Keratinocyte (primary cell): ENCODE measurements at places on chromosomes 5 and 9.

DNA sequence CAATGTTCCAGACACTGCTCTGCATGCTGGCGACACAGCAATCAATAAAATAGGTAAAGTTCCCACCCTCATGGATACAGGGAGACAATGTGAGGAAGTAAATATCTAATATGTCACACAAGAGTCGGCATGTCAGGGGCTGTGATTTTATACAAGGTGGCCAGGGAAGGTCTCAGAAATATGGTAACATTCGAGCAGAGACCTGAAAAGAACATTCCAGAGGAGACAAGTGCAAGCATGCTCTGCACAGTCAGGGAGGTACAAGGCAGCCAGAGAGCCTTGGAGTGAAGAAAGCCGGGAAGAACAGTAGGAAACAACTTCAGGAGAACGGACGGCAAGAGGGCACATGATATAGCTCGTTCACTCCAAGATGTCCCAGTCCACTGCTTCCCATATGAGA, 89.2 kb upstream of the ZNF462 start:
- DNase-seq = peak; percentile 26

DNA sequence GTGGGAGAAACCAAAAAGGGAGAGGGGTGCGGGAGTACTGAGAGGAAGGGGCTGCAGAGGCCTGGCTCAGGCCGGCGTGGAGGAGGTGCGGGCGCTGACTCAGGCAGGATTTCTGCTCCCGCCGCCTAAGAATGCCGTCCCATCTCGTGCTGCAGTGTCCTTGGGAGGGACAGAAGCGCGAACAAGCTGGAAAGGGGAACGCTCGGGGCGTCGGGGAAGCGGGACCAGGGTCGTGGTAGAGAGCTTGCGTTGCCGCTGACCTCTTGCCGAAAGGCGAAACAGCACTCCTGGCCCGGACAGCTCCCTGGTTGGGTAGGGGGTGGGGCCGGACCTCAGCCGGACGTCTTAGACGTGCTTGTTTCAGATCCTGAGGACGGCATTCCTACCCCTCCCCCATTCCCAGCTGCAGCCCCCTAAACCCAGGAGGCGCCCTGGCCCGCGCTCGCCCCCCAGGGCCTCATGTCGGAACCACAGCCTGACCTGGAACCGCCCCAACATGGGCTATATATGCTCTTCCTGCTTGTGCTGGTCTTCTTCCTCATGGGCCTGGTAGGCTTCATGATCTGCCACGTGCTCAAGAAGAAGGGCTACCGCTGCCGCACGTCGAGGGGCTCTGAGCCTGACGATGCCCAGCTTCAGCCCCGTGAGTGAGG, 1.1 kb downstream of the RELL2 start:
- no peak for DNase-seq

GRCh38 chr9:124346347-124347163, 68.7 kb downstream of the PSMB7 start:
- no peak for DNase-seq

DNA sequence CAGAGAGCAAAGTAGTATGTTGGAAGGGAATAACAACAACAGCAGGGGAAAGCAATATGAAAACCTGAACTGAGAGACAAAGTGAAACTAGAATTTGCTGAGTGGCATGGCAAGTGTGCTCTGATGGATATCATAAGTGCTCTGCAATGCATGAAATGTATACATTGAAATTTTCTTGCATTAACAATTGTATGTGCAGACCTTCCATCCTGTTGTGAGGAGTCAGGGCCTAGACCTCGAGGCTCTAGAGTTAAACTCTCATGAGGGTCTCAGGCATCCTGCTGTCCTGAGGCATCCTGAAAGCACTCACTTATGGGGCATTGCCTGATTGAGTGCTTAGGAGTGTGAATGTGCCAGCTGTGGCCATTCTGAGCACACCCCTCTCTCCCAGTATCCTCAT, 1.1 kb downstream of the ECM2 start:
- DNase-seq = no peak

GRCh38 chr5:89120719-89121118, 237.7 kb upstream of the MEF2C start:
- DNase-seq = no peak

- no peak for DNase-seq
These were observed 690.2 kb downstream of the NR2F1-AS1 start for GRCh38 chr5:92890841-92891244.

DNA sequence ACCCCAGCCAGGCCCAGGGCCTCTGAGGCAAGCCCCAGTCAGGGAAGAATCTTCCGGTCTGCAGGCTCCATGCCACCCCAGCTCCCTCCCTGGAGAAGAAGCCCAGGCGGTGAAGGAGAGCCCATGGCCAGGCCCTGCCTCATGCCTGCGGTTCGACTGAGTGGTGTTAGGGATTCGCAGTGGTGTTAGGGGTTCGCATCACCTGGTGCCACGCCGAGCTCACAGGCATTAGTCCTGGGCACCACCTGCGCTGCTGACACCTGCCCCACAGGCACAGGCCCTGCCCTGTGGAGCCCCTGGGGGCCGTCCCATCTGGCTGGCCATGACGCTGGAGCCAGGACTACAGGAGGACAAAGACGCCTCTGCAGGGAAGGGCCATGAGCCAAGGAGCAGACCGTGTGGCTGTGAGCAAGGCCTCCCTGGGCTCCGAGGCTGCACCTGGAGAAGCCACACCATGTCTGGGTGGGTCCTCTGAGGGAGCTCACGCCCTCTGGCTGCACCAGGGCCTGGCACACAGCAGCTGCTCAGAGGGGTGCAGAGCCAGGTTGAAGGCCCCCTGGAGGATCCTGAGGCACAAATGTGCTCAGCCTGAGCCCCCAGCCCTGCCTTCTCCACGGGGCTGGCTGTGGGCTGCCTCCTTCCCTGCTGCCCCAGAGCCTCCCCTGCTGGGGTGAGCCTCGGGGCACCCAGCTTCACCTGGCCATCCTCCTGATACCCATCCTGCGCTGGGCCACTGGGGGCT, 27.6 kb upstream of the RNF130 start:
- no peak for DNase-seq

- DNase-seq = no peak
These were observed 27.5 kb upstream of the BOD1 start for GRCh38 chr5:173643964-173644363.

DNA sequence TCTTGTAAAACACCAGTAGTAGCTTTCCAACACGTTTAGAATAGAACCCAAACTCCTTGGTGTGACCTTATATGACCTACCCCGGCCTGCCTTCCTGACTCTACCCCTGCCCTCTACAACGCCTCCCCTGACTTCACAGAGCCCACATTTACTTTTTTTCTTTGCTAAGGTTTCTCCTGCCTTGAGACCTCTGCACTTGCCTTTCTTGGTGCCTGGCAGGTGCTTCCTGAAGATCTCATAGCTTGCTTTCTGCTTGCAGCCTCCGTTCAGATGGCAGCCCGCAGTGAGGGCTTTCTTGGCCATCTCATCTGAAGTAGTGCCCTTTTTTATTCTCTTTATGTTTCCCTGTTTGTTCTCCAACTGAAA, 24.3 kb downstream of the NUP214 start:
- DNase-seq = no peak

GRCh38 chr5:180006141-180006540, 65.4 kb downstream of the RNF130 start:
- DNase-seq = no peak

DNA sequence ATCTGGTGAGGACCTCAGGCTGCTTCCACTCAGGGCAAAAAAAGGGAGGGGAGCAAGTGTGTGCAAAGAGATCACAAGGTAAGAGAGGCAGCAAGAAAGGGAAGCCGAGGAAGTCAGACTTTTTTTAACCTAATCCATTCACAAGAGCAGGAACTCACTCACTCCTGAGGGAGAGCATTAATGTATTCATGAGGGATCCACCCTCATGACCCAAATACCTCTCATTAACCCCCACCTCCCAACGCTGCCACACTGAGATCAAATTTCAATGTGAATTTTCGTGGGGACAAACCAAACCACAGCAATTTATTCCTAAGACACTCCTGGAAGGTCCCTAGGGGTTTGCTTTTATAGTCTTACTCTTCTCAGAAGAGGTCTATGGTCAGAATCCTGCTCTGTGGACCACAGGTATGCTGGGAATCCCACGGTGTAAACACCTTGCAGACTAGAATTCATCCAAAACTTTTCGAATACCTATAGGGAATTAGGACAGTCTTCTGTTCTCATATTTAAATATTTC, 108.7 kb downstream of the HSD17B3 start:
- no peak for DNase-seq

DNA sequence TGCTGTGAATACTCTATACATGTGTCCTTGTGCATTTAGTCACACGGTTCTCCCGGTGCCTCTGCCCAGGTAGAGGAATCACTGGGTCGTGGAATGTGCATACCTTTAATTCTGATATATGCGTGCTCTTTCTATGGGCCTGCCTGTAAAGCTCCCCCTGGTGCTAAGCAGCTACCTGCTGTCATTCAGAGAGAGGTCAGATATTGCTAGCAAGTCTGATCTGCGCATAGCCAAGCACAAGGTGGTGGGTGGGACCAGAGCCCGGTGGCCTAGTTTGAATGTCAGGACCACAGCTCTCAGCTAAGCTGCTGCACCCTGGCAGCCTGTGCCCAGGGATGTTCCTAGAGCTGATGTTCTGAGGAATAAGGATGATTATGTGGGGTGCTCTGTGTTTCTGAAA, 33.4 kb downstream of the TJP2 start:
- no peak for DNase-seq

DNA sequence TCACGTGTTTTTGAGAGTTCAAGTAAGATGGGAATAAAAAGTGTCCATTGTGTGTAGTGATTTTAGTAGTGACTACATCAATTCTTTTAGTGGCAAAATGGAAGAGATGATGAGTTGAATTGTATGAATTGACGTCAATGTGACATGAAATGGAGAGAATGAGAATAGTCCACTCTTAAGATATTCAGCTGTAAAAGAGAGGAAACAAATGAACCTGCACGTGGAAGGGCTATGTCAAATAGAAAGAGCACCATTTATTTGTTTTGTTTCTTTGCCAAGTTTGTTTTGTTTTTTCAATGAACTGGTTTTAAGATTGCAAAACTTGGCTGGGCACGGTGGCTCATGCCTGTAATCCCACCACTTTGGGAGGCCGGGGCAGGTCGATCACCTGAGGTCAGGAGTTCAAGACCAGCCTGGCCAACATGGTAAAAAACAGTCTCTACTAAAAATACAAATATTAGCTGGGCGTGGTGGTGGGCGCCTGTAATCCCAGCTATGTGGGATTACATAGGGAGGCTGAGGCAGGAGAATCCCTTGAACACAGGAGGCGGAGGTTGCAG, 453.8 kb downstream of the TAF11L14 start:
- no peak for DNase-seq

- no peak for DNase-seq
These were observed 132.1 kb downstream of the COX7C start for GRCh38 chr5:86749841-86750240.

- DNase-seq = no peak
These were observed 115.8 kb upstream of the MAP3K1 start for GRCh38 chr5:56699538-56699937.

DNA sequence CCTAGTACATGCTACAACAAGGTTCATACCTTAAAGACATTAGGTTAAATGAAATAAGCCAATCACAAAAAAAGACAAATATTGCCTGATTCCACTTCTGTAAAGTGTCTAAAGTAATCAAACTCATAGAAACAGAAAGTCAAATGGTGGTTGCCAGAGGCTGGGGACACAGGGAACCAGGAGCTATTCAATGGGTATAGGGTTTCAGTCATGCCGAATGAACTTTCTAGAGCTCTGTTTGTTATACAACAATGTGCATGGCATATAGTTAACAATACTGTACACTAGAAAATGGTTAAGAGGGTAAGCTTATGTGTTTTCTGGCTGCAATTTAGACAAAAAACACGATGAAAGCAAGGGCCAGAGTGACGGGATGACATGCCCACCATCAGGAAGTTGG, 70.8 kb upstream of the EGFLAM start:
- DNase-seq = no peak

- DNase-seq = no peak
These were observed 40.2 kb downstream of the OSTF1 start for GRCh38 chr9:75128535-75128934.

- DNase-seq = peak; percentile 76
These were observed 51.3 kb downstream of the ARHGEF37 start for GRCh38 chr5:149632311-149633251.

DNA sequence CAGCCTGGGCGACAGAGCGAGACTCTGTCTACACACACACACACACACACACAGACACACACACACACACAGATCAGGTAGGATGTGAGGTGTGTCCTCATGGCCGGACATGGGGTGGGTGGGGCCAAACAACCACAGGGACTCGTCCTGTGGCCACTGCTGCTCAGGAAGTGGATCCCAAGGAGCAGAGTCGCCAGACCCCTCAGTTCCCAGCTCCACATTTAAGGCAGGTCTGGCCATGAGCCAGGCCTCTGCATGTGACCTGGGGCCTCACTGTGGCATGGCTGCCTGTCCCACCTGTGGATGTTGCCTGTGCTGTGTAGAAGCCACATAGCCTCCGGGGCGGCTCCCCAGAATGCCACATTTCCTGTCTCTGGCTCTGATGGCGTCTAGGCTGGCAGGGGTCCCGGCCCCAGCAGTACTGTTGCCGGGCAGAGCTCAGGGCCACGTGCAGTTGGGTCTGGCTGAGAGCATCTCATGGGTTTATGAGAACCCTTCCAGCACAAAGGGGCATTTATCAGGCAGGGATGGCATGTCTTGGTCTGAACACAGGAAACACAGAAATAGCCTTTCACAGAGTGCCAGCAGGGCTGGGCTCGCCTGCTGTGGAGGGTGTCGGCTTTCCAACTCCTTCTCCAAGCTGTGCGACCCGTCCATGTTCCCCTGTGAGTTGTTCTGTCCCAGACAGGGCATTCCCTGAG, 9.9 kb upstream of the NINJ1 start:
- no peak for DNase-seq

DNA sequence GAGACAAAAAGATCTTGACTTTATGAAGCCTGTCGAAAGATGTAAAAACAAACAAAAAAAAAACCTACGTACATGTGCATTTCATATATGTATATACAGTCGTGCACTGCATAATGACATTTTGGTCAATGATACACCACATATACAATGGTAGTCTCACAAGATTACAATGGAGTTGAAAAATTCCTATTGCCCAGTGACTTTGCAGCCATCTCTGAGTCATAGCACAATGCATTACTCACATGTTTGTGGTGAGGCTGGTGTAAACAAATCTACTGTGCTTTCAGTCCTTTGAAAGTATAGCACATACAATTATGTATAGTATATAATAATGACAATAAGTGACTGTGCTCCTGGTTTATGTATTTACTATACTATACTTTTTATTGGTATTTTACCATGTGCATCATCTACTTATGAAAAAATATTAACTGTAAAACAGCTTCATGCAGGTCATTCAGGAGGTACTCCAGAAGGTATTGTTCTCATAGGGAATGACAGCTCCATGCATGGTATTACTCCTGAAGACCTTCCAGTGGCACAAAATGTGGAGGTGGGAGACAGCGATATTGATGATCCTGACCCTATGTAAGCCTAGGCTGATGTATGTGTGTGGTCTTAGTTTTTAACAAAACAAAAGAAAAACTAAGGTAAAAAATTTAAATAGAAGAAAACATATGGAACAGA, 73.7 kb upstream of the FST start:
- peak; percentile 53 for DNase-seq

- DNase-seq = no peak
These were observed 3.1 kb downstream of the TMOD1 start for GRCh38 chr9:97504381-97505216.

GRCh38 chr5:19880859-19881436, 107.1 kb downstream of the CDH18 start:
- DNase-seq = no peak
